ENCODE measurements at places on chromosomes 5 and 9.

DNA sequence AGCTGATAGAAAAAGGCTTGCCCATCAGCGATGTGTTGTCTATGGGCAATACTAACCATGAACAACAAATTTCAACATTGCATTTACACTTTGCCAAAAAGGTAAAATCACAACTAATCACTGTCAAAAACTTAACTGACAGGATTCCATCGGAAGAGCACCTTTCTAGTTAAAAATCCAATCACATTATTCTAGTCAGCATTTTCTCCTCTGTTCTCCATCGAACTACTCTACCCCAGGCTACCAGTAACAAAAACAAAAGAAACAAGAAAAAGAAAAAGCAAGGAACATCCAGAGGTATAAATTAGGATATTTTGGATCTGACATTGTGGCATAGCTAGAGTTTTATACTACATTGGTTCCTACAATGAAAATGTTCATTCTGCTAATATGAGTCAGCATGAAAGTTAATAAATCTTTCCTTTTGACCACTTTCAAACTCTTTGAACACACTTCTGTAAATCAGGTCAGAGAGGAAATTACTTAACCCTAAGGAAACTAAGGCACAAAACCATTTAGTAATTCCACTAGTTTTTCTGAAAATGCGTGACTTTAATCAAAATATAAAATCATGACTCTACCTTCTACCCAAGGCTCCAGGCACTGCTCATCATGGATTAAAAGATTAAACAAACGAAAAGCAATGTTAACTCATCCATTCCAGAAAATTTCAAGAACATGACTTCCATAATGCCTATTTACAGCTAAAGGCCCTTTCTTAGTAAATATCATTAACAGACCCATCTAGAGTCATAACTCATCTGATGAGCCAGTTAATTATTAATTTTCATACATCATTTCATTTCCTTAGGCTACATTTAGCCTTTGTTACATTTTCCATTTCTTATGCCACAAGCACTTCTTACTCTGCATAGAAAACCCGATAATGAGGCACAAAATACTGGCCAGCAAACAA, 10.2 kb downstream of the GLIS3 start:
- no peak for DNase-seq

DNA sequence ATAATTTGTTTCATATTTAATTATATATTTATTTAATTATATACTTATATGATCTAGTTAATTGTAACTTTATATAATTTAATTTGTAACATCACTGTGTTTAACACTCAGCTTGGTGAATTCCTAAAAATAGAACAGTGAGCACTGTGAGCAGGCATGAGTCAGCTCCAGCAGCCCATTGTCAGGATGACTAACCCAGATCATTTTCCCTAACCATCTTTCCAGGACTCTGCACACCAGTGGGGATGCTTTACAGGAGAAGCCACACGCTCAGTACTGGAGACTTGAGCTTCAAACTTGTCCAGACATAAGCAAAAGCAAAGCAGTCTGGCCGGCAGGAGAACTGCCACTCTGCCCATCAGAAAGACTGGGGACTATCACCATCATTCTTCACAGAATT, 446.2 kb upstream of the TRPC7 start:
- DNase-seq = no peak

DNA sequence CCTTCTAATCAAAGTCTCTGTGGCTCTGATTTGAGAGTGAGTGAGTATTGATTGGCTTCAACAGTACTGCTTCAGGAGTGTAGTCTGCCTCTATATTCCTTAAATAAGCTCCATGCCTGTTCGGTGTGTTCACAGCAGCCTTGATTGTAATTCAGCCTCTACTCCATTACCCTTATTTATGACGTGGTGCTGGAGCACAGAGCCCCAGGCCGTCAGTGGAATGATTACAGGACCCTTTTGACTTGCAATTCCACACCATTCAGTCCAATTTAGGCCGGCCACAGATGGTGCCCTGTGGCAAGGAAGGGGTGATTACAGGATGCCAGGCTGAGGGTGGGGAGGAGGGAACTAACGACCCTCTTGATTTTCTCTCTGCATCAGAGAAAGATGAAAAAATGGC, 110.3 kb downstream of the ASTN2 start:
- DNase-seq = no peak

- DNase-seq = no peak
Measured at GRCh38 chr9:76521906-76522305, 62.9 kb downstream of the GCNT1 start.

DNA sequence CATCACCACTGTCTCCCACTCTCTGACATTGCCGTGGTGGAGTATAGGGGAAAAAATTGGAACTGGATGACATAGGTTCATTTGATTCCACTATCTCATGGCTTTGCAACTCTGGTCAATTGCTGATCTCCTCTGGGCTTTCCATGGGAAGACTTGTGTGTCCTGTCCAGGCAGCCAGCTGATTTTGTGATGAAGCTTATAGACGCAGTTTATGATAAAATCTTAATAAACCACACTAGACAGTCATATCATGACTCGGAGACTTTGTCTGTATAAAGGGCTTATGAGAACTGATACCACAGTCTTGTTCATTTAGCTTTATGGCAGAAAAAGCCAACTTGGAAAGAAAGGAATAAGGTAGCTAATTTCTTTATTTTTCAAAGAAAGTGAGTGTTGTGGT, 296.5 kb downstream of the MAST4 start:
- DNase-seq = no peak

- DNase-seq = no peak
Measured at GRCh38 chr5:156006026-156006647, 320.8 kb upstream of the SGCD start.

DNA sequence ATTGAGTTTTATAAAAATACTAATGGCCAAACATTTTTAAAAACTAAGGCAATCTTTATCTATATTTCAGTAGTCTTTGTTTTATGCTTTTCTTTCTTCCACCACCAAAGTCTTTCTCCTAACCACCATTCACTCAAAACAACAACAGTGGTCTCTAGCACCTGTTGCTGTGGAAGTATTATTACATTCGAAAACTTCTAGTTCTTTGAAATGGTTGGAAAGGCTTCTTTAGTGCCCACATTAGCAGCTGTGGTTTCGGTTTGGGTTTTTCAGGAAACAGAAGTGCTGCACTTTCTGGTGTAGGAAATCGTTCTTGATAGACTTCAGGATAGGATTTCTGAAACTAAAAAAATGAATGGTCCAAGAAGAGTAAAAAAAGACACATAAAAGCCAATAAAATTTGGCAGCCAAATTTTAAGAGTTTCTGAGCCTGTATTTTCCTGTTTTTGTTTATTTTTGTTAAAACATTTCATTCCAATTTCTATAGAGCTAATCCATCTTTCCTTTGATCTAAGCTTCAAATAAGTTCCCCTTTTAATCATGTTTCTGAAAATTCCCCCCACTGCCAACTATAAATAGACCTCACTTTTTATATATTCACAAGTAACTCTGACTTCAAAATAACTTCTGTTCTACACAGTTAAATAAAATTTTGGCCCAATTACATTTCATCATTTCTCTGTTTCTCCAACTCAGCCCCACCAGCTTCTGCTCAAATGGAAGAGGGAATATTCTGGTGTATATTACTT, 102.2 kb downstream of the DEPDC1B start:
- DNase-seq = no peak

- no peak for DNase-seq
Measured at GRCh38 chr5:58466939-58467338, 7.1 kb upstream of the PLK2 start.

GRCh38 chr5:113336975-113337374, 97.8 kb downstream of the TSSK1B start:
- DNase-seq = no peak

DNA sequence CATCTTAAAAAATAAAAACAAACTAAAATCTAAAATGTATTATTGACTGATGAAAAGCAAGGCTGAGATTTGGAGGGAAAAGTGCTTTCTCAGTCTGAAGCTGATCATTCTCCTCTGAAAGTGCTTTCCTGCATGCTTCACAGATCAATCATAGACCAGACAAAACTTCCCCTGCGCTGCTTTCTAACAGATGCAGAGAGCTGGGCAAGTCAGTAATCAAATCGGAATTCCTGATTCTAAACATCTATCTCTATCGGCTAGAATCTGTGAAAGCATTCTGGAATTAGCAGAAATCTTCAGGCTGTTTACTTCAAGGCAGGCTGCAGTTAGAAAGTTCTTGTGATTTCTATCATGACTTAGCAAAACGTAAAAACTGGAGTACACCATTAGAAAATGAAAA, 15.6 kb upstream of the FAM81B start:
- DNase-seq = no peak

DNA sequence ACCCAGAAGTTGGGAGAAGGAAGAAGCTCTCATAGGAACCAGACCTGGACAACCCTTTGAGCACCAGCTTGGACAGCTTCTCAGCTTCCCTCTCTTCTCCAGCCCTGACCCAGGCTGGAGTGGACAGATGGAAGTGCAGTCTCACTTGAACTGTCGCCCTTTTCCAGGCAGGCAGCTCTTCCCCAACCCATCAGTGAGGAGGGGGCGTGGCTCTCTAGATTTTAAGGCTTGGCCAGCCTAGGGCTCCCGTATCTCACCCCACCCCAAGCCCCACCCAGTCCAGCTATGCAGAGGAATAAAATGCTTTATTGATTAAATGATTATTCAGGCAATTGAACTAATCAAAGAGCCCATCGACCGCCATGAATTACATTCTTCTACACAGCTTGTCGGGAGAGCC, 2.2 kb downstream of the PAX5 start:
- DNase-seq = no peak
